ENCODE measurements at places on chromosomes 6 and 20.

GRCh38 chr6:93940381-93940780, 521.0 kb upstream of the EPHA7 start:
- no peak for DNase-seq

GRCh38 chr6:115932481-115932880, 128.2 kb downstream of the FRK start:
- DNase-seq = no peak

- no peak for DNase-seq
Measured at GRCh38 chr20:1872459-1873097, 22.6 kb upstream of the SIRPA start.

DNA sequence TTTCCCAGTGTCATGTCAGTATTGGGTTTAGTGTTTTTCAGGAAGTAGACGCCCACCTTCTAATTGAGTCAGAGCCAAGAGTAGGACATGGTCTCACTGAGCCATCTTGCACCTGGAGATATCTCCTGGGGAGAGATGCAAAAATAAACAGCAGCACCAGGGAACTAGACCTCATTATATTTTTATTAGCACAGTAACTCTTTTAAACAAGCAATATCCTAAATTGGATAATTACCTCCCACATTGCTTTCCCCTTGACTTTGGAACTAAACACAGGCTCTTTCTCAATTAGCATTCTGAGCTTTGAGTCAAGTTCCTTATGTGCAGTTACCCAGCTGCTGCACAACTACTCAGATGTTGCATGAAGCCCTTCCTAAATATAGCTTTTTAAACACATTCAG, 175.4 kb downstream of the IBTK start:
- DNase-seq = peak; percentile 59

GRCh38 chr6:53322188-53323029, 26.3 kb downstream of the ELOVL5 start:
- DNase-seq = no peak

- DNase-seq = no peak
Measured at GRCh38 chr6:136088693-136089092, 161.4 kb downstream of the MTFR2 start.

DNA sequence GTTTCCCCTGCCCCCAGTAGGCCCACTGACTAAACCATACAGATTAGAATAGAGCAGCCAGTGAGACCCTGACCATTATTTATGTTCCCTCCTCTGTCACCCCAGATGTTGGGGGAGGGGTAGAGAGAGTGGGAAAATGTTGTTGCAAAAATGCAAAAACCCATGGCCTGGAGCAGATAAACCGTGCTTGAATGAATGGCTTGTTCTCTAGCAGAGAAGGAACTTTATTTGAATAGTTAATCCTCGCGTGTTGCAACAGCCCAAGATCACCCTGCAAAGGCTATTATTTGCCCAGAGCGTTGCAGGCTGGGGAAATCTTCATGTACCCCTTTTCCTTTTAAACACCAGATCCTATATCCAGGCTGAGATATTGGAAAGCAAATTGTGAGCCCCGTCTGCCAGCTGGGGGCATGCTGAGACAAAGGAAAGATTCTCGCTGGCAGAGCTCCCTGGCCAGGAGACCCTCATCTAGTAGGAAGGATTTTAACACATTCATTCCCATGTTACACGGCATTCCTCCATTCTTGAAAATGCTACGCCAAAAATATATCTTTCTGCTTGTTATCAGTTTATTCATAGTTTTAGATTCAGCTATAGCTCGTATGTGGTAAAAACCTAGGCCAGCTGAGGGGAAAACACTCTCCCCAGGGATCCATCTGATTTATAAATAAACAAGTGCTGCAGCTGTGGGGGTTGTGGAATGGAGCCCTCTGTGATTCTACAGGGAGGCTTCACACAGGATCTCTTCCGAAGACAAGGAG, 53.0 kb downstream of the LINC00237 start:
- peak; percentile 15 for DNase-seq

GRCh38 chr6:99330159-99330558, 19.3 kb downstream of the FAXC start:
- peak; percentile 26 for DNase-seq

GRCh38 chr6:37142050-37142614, 27.8 kb upstream of the PIM1 start:
- DNase-seq = no peak

DNA sequence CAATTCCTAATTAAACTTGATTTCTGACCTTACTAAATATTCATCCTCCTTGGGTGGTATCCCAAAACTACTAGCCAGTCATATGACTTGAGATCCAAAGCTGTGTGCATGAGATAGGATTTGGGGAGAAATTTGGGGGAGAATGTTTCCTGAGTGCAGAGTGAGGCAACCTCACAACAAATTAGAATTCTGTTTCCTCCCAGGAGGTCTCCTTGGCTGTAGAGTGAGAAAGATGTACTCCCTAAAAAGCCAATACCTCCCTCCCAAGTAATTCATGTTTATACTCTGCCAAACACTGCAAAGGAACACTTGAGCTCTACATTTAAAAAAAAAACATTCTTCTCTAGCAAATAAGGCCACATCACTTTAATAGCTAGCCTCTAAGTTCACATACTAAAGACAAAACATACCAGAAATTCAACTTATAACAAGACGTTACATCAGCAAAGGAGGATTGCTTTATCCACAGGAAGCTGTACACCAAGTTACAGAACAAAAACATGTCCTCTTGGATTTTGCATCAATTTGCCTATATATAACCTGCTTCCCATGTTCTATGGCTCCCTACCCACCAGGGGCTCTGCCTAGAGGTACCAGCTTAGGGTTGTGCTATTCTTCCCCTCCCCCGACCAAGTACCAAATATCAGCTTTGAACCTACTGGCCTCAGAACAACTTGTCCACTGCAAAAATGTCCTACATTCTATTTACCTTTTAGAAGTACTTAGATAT, 15.4 kb upstream of the TMEM30A start:
- no peak for DNase-seq

- no peak for DNase-seq
Measured at GRCh38 chr20:6707321-6707831, 60.1 kb upstream of the BMP2 start.

- DNase-seq = peak; percentile 38
Measured at GRCh38 chr6:38638941-38639497, 710 bp downstream of the BTBD9 start.

GRCh38 chr20:34389206-34389953, 26.3 kb downstream of the ITCH start:
- peak; percentile 9 for DNase-seq

DNA sequence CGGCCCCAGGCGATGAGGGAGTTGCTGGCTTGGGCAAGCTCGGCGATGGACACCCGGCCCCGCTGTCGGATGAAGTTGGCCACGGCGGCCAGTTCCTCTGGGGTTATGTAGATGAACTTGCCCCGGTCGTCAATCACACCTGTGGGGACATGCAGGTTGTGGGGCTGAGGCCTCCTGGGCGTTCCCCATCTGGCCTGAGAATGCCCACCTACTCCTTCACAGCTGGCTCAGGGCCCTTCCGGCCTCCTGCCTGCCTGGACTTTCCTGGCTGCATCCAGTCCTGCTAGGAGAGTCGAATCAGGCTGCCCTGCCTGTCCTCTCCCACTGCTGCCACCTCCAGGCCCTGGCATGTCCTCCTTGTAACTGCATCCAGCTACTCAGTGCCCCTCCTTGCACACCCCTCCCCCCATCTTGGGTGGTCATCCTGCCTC, 13.8 kb downstream of the DDRGK1 start:
- no peak for DNase-seq

DNA sequence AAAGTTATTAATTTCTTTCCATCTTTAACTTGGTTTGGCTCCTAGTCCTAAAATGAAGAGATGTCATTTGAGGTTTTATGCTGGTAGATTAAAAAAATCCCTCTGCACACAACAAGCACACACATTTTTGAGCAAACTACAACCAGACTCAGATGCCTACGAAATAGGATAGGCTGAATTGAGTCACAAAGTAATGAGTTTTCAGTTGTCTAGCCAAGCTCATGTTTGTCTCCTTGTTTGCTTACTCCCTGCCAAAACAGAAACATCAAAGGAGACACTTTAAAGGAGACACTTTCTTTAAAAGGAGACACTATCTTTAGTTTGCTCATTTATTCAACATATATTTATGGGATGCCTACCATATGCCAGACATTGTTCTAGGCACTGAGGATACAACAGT, 56.2 kb downstream of the TPBG start:
- no peak for DNase-seq

- no peak for DNase-seq
Measured at GRCh38 chr6:144568241-144568640, 283.1 kb downstream of the UTRN start.

DNA sequence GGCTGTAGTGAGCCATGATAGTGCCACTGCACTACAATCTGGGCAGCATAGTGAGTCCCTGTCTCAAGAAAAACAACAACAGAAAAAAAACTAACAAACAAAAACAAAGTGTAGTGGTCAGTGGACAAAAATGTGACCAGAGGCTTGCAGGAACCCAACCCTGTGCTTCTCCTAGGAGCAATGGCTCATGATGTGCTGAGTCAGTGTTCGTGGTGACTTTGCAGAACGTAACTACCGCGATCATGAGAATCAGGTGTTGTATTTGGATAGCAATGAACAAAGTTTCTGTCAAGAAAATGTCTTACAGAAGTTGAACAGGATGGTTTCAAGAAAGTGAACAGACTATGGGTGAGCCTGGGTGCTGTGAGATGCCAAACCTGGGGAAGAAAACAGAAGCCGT, 18.5 kb upstream of the FOXC1 start:
- no peak for DNase-seq

DNA sequence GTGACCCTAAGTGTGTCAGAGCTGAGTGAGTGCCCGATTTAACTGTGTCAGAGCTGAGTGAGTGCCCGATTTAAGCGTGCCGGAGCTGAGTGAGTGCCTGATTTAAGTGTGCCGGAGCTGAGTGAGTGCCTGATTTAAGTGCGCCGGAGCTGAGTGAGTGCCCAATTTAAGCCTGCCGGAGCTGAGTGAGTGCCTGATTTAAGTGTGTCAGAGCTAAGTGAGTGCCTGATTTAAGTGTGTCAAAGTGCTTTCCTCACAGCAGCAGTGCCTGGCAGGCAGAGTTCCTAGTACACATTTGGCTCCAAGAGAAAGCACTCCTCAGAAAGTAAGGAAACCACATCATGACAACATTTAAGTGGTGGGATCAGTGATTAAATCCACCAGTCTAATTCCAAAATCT, 13.2 kb downstream of the SERAC1 start:
- no peak for DNase-seq

DNA sequence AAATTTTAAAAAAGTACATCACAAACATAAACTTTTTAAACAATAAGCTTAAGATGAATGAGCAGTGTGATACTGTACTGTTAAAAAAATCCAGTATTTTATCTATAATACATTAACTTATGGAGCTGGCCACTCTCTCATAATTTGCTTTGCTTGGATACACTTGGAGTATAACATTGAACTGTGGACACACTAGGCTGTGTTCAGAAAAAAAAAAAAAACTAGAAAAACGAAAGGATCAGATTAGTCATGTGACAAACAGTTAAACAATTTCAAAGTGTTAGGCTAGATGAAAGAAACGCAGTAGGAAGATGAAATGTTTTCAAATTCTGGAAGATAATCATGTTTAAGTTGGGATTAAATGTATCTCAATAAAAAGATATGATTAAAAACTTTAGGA, 220.0 kb downstream of the GRIK2 start:
- no peak for DNase-seq
